ENCODE measurements at places on chromosomes 11 and 22. TPM values are rescaled to one million over a fixed set of nuclear protein-coding genes. Genes with fewer than 3 reads are reported as not detected.

The MMP11 gene
- 1.2 TPM for total RNA-seq

The FOXR1 gene
- total RNA-seq: not detected

The PHOX2A gene
- 0.60 TPM for total RNA-seq

The TBX10 gene
- 15.0 TPM for total RNA-seq

The SCN3B gene
- total RNA-seq: 0.20 TPM

The ACTN3 gene
- not detected for total RNA-seq

The APOBEC3H gene
- total RNA-seq: 2.1 TPM

The MRGPRD gene
- not detected for total RNA-seq

The RBX1 gene
- total RNA-seq: 19.1 TPM

The BID gene
- total RNA-seq: 59.5 TPM

The LYVE1 gene
- 40.5 TPM for total RNA-seq

The LRFN4 gene
- 52.3 TPM for total RNA-seq

The NAALADL1 gene
- total RNA-seq: 13.8 TPM

The OR10A2 gene
- not detected for total RNA-seq

The KDM4D gene
- 0.32 TPM for total RNA-seq

The APOL3 gene
- 21.0 TPM for total RNA-seq

The SMIM35 gene
- not detected for total RNA-seq

The SLC22A9 gene
- total RNA-seq: not detected

The KRTAP5-1 gene
- total RNA-seq: not detected

The DKK3 gene
- 44.9 TPM for total RNA-seq

The GAS2L1 gene
- total RNA-seq: 21.1 TPM

The MIOX gene
- not detected for total RNA-seq

The ABTB2 gene
- total RNA-seq: 18.1 TPM

The BDNF gene
- total RNA-seq: 0.14 TPM

The ANO5 gene
- 2.0 TPM for total RNA-seq

The GAB4 gene
- total RNA-seq: not detected

The JOSD1 gene
- 34.6 TPM for total RNA-seq

The EPS8L2 gene
- total RNA-seq: 1,130 TPM

The ZW10 gene
- 8.2 TPM for total RNA-seq

The CFAP300 gene
- 2.2 TPM for total RNA-seq

The GPR83 gene
- 3.8 TPM for total RNA-seq

The CCDC188 gene
- total RNA-seq: 0.41 TPM

The YAP1 gene
- total RNA-seq: 163 TPM
